ENCODE measurements at places on chromosomes 5 and 9.

- DNase-seq: no peak
These were observed 831 bp downstream of the IGFBPL1 start for GRCh38 chr9:38423273-38423972.

DNA sequence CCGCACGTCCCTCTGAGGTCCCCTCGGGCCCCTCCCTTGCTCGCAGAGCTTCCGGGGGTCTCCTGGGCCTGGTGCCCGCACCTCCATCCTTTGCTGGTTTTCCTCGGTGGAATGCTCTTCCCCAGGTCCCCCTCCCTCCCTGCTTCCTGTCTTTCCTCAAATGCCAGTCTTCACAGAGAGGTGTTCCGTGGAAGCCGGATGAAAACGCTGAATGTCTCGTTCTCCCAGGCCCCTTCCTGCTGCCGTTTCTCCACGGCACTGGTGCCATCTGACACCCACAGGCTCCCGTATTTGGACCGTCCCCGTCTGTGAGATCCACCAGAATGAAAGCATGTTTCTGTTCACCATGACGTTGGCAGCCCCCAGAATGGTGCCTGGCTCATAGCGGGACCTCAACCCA, 4.1 kb downstream of the OR2V1 start:
- no peak for DNase-seq

DNA sequence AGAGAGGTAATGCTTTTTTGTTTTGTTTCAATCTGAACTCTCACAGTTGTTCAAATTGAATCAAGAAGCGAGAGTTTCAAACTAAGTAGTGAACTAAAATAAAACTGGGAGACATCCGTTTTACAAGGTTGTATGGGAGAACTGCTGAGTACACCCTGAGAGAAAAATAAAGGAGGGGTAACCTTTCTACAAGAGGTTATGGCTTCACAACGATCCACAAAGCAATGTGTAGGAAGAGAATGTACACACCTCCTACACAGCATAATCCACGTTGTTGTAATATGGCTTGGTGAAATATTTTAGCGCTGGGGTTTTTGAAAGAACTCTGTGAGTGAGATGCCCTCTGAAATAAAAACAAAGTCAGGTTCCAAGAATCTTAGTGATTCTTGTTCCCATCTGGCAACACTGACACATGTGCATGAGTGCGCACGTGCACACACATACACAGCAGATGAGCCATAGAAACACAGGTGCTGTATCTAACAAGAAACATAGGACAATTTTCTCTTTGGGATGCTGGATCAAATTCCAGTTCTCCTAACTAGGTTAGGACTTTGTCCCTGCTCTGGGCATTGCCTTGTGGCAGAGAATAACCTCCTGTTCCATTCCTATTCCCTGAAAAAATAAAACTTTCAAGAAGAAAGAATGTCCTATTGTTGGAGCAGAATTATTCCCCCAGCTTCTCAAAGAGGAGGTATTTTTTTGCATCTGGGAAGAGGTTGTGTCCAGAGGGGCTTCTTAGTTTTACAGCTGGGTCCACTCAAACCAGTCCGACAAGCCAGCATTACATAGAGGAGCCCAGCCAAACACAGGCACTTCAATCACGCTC, 94.5 kb upstream of the EFNA5 start:
- peak; percentile 0 for DNase-seq

DNA sequence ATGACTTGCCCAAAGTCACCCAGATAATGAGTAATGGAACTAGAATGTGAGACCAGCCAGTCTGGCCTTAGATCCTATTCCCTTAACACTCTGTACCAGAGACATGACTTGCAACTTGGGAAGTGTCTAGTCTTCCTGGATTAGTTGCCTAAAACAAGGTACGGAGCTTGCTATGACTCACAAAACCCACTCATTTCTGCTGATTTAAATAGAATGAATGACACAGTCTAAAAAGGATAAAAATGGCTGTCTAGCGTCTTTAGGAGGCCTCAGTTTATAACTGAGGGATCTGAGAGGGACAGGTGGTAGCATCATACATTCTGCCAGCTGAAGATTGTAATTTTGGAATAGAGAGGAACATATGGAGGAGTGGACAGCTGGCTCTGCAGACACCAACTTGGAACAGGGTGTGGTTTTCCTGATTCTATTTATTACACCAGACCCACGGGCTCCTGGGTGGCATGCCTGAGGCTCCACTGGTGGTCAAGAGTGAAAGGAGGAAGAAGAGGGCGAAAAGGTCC, 62.7 kb downstream of the ABLIM3 start:
- peak; percentile 55 for DNase-seq

DNA sequence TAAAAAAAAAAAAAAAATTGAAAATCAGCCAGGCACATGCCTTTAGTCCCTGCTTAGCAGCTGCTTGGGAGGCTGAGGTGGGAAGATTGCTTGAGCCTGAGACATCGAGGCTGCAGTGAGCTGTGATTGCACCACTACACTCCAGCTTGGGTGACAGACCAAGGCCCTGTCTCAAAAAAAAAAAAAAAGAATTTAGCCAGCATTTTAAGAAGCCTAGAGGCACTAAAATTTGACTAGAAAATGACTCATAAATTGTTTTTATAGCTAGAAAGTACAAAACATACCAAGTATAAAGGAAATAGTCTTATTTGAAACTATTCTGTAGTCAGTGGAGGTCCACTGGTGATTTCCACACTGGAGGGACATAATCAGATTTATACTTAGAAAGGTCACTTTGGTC, 17.5 kb downstream of the LRRC70 start:
- DNase-seq: peak; percentile 5

DNA sequence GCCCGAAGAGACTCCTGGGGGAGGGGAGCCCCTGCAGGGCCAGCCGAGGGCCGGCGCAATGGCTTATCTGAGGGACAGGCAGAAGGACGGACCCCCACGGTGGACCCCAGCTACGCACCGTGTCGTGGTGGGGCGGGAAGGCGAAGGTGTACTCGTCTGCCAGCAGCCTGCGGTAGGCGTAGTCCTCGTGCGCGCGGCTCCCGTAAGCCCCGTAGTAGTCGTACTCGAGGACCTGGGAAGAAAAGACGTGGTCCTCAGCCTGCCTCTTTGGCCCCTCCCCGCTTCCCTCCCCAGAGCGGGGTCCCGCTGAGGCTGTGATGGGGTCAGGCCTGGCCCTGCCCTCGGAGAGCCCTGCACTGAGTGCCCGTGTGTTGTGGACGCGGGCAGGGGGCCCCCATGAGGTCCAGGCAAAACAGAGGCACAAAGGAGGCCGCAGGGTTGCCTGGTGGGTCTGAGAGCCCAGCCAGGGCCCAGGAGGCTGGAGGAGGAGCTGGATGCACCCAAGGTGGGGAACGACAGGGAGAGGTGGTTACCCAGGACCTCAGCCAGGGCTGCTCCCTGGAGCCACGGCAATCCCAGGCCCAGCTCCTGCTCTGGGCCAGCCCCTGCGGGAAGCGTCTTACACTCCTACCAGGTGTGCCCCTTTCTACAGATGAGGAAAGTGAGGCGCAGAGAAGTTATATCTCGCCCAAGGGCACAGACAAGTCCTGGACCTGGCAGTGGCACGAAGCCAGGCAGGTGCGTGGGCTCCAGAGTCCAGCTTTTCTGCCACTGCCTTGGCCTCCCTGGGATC, 35.2 kb downstream of the SARDH start:
- no peak for DNase-seq

DNA sequence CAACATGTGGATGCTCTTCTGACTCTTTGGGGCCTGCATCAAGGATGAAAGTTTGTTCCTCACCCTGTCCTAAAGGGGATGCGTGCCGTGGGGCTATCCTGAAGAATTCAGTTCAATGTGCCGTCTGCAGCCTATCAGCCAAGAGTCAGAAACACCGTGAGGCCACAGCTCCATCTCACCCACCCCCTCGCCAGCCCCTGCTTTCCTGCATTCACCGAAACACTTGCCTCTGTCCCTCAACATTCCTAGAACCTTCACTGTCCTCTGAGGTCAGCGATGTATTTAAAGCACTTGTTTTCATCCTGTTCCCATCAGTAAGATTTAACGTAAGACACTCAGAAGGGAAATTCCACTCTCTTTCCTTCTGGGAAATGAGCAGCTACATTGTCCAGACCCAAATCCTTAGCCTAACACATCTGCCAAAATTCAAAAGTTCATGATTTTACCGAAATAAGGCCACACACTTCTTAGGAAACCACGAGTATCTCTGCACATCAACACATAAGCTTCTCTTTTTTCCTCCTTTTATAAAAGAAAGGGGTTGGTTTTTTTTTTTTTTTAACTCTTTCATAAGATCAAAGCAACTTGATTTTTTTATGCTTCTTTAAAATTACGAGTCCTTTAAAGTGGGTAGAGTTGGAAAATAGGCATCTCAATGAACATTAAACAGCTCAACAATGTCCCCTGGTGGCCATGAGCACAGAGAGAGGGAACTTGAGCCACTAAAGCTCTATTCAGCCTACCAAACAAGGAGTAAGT, 100.7 kb downstream of the SUSD1 start:
- peak; percentile 91 for DNase-seq

DNA sequence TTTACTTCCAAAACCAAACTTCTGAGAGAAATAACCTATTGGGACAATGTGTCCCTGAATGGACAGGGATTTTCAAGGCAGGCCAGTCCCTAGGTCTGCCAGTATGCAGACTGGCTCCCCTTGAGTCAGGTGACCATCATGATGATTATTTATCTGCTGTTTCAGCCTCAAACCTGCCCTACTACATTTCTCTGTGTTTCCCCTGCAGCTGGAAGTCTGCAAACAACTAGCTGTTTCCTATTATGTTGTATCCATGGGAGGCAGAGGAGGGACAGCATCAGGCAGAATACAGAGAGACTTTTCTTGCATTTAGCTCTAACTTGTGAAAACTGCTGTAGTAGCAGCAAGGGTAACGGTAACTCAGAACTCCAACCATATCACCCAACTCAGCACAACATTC, 36.2 kb upstream of the IFNK start:
- no peak for DNase-seq

- no peak for DNase-seq
These were observed 47.6 kb upstream of the RNU6ATAC start for GRCh38 chr9:134211811-134212485.

GRCh38 chr5:57338068-57338867, 144.3 kb downstream of the ACTBL2 start:
- DNase-seq: no peak

DNA sequence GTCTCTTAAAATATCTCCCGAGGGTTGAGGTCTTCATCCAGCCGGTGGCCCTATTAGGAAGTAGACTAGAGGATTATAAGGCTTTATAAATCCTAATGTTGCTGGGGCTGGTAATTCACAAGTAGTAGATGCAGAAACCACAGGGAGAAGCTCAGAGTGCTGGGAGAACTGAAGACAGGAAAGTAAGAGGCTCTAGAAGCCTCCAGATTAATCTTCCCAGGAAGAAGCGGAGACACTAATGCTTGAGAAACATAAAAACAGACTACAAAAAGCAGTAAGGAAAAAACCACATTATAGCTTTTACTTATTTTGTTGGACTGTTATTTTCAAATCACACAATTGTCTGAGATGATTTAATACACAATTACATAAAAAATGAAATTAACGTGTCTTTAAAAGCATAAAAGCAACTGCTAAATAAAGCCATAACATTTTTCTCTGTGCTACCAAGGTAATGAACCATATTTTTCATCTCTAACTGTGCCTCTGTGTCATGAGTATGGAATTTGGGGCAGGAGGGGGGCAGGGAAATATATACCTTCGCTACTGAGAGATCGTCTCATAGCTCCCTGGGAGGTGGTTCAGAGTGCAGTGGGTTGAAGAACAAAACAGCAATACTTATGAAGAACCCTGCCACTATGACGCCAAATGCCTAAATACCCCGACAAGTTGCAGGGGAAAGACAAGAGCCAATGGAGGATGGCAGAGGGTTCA, 806.2 kb upstream of the WWC1 start:
- DNase-seq: no peak

- peak; percentile 74 for DNase-seq
These were observed at the start of gene AKNA for GRCh38 chr9:114387680-114388356. Gene AKNA, minus strand, starts transcription at chr9:114387982. Its CDS starts 6,649 bp downstream, at chr9:114381333.

- peak; percentile 3 for DNase-seq
These were observed 1.5 kb upstream of the RNF180 start for GRCh38 chr5:64164166-64164565.

GRCh38 chr5:60594715-60595477, 105.1 kb downstream of the DEPDC1B start:
- DNase-seq: no peak

- DNase-seq: no peak
These were observed 175.9 kb downstream of the KIF4B start for GRCh38 chr5:155189476-155189875.

GRCh38 chr9:36793277-36793676, 220.6 kb downstream of the MELK start:
- DNase-seq: no peak

DNA sequence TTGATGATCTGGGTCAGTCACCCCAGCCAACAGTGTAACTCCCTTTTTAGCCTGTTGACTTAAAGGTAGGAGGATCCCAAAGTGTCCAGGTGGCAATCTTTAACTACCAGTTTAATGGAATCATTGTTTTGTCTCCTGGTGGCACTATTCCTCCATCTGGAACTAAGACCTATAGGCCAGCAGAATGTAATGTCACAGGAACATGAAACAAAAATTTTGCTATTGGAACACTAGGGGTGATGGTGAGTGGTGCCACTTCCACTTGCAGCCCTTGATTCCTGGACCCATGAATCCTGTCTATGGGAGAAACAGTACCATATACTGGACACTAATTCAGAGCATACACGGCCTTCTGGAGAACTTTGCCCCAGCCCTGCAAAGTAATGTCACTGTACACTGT, 219.5 kb upstream of the RASA1 start:
- DNase-seq: no peak

- no peak for DNase-seq
These were observed 1583.2 kb upstream of the WWC1 start for GRCh38 chr5:166708291-166708690.

DNA sequence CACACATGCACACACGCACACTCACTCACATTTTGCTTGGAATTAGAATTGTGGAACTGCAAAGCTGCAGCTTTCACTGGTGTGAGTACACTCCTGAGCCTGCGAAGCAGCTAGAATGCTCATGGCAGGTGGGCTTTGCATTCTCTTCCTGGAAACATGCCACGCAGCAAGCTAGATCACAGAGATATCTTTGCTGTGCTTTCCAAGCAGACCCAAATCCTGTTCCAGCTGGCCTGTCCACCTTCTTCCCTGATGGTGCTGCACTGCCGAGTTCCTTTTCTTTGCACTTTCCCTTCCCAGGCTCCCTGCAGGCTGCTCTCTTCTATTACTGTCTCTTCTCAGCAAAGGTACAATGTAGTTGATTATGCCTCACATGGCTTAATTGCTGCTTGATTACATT, 92.7 kb upstream of the CKMT2 start:
- no peak for DNase-seq

DNA sequence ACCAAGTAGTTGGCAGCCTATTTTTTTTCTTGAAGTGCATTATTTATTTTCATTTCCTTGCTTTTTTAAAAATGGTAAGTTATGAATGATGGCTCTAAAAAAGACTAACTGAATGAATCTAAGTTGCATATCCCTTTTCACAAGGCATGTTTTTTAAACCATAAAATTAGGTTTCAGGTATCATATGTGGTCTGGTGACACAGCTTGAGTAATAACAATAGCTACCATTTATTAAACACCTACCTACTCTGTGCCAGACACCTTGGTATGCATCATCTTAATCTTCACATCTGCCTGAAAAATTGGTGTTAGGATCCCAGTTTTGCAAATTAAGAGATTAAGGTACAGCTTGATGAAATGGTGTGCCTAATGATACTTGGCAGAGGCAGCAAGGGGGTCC, 4.3 kb upstream of the GABBR2 start:
- DNase-seq: no peak

- no peak for DNase-seq
These were observed 102.0 kb downstream of the STK32A start for GRCh38 chr5:147336876-147337275.

GRCh38 chr9:107603281-107603680, 113.7 kb upstream of the KLF4 start:
- no peak for DNase-seq

Measured in foreskin fibroblast (primary cell).